ENCODE measurements at places on chromosomes 2 and 18.
A peak's percentile ranks its signal among the peaks of the same experiment; 100 is the strongest.

GRCh38 chr2:28601616-28602015 is 105.8 kb downstream of the PLB1 start:
- DNase-seq, result peak; percentile 20

DNA sequence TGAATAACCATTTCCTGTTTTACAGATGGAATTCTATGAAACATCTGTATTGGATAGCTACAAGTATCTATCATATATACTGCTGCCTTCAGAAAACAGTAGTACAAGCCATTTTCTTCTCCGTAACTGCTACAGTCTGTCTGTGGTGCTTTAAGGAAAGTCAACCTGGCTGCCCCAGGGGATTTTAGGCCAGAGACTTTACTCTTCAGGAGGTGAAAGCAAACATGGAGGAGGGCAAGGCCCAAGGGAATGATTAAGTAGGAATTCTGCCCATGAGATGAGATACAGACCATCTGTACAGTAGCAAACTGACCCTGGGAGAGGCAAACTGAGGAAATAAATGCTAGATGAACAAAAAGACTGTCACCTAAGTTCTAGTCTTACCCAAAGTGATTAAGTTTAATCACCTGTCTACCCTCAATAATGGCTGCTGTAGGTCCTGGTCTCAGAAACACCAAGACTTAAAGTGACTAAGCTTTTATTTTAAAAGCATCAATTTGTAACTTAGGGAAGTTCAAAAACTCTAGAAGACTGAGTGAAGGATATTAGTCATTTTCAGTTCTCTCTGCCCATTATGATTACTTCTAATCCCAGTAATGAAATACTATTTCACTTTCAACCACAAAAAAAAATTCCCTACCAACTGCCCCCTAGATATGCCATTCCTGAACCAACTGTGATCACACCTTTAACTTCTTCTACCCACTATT is 14.8 kb downstream of the MBD2 start:
- no peak for DNase-seq

- no peak for DNase-seq
Observed at GRCh38 chr2:194424683-194425209, 1232.3 kb upstream of the SLC39A10 start.

GRCh38 chr2:60482222-60482621 is 71.2 kb downstream of the BCL11A start:
- no peak for DNase-seq

DNA sequence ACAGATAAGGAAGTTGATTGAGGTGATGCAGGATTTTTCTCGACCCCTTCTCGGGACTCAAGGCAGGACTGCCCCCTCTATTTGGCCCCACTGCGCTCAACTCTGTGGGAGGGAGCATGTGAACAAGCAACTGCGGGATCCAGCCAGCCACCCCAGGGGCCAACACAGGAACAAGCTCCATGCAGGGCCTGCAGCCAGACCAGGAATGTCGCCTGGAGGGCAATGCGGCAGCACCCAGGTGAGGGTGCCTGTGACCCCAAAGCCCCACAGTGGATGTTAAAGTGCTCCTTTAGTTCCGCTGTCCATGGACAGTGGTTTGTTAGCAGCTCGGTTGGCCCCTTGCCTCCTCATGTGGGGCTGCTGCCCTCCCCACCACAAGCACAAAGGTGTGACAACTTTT is 57.1 kb downstream of the HRH4 start:
- no peak for DNase-seq

GRCh38 chr2:1685957-1686783 is 58.1 kb downstream of the PXDN start:
- DNase-seq, result no peak

- DNase-seq, result peak; percentile 59
Observed at GRCh38 chr18:56488739-56489138, 149.7 kb downstream of the TXNL1 start.

DNA sequence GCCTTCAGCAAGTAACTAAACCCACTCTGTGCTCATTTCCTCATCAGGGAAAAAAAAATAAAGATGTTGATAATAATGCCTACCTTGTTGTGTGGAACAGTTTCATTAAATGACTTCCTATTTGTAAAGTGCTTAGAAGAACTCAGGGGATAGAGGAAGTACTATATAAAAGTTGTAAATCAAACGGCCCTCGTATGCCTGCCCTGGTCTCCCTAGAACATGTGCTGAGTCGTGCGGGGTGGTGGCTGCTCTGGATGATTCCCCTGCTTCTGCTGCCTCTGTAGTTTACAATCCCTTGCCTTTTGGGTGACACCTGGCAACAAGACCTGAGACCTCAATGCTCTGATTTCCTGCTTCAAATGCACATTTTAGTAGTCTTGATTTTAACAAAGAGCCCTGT is 170.0 kb downstream of the CERS6 start:
- peak; percentile 60 for DNase-seq

DNA sequence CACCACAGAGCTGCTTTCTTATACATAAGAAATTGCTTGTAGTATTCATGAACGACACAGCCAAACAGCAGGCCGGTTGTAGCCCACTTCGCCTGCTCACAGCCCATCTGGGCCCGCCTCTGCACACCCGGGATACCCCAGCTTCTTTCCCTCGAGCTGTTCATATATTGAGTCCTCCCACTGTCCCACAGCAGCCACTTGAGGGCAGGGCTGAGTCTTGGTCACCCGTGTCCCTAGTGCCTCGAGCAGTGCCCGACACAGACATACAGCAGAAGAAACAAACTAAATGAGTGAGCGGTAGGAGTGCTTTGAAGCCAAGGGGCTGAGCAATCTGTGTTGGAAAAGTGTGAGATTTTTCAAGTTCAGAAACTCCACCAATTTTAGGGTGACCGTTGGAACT is 251.4 kb downstream of the KLHL29 start:
- DNase-seq, result peak; percentile 36

DNA sequence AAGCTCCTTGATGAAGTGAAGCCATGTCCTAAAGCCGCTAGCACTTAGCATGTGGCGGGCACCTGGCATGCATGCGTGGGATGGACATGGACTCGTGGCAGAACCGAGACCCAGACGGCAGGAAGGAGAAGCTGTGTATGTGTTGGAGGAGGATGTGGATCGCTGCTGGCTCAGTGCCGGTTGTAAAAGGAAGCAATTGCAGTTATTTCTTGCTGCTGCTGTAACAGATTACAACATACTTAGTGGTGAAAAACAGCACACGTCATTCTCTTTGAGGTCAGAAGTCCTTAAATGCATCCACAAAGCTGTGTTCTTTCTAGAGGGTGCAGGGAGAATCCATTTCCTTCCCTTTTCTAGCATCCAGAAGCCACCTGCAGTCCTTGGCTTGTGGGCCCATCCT is 74.6 kb downstream of the AGAP1 start:
- no peak for DNase-seq

- DNase-seq, result no peak
Observed at GRCh38 chr18:35189510-35189909, 51.3 kb upstream of the ZNF397 start.

DNA sequence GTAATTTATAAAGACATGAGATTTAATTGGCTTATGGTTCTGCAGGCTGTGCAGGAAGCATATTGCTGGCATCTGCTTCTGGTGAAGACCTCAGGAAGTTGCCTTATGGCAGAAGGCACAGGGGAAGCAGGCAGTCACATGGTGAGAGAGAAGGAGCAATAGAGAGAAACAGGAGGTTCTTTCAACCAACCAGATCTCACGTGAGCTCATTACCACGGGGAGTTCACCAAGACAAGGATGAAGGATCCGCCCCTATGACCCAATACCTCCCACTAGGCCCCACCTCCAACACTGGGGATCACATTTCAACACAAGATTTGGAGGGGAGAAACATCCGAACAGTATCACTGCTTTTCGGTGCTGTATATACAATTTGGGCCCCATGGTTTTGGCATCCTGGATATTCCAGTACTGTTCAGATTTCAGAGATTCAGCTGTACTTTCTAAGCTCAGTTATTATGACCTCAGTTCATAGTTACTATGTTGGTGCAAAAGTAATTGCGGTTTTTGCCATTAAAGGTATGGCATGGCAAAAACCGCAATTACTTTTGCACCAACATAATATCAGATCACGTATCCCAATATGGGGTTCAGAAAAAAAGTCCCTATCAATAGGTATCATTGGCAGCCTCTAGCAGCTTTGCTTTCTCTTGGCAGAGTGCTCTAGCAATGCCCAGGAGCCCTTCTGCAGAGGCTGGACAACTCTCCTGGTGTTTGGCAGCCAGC is 189.6 kb upstream of the SIX3 start:
- peak; percentile 33 for DNase-seq

- no peak for DNase-seq
Observed at GRCh38 chr2:120419073-120419472, 73.1 kb downstream of the INHBB start.

DNA sequence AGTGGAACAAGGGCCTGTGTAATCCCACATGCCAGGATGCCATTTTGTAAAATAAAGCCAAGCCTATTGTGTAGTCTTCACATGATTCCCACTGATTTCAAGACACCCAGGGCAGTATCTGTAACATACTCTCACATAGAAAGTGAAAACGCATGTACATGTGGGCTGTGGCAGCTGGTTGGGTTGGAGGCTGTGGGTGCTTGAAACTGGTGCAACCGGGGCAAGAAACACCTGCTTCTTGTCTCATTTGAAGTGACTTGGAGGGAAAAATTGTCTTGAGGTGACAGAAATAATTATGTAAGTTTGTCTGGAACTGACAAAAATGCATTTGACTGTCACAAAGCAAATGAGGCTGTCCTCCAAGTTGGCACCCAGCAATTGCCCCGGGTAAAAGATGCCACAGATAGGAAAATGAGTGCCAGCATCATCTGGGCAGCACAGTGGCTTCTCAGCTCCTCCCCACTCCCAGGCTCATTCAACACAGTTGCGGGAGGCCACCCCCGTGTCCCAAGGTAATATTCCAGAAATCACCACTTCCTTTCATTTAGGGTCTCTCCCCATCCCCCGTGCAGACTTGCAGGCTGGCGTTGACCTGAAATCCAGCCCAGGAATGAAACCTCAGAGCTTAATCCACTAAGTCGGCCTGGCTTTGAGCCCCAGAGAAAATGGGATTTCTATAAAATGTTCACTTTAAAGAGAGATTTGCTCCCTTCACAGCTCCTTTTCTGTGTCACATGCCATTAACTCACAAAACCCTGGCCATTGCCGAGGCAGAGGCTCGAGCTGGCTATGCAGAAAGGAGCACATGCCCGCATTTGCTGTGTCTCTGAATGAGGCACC is 293.9 kb upstream of the PARD3B start:
- DNase-seq, result no peak

DNA sequence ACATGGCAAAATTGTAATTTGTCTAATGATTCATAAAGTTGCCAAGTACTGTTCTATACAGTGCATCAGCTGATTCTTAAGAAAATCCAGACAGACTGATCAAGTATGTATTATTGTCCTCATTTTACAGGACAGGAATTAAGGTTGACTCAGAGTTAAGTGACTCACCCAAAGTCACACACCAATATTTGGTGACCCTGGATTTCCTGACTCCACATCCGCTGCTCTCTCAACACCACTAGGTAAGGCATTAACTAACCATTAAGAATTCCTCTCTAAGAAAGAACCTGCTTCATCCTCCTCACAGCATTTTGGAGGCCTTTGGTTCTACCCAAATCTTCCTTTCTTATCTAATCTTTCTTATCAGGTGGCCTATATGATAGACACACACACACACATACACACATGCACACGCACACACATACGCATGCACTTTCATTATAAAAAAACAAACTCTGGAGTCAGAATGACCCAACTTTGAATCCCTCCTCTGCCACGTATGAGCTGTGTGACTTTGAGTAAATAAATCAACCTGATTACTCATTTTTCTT is 150.8 kb downstream of the ANKRD44 start:
- no peak for DNase-seq

DNA sequence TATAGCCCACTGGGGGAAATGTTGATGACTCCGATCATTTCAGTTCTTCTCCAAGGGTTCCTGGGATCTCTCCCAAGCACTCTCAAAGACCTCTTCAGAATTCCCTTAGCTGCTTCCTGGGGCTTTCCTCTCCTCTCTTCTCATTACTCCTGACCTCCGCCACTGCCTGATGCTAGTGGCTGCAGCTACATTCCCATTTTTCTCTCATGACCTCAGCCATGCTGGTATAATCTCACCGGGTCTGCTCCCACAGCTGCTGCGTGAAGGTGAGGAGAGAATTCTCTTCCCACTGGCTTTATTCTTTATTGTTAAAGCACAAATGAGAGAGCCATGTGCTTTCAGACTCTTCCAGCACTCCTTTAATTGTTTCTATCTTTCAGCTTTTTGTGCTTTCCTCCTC is 312.0 kb upstream of the ETAA1 start:
- no peak for DNase-seq

DNA sequence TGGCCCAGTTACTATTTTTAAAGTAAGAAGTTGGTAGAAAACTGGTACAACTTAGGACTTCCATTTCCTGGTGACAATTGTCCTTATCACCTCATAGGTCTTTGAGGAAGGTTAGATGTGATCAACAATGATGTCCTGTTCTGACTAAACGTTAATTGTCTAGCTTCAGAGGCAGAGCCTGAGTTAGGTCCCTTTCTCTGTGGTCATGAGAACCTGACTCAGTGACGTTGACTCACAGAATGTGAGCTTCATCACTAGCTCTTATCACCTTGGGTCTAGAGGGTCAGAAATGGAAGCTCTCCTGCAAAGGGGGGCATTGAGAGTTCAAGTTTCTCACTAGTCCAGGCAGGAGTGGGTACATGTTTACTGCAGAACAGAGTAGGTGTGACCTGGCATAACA is 60.6 kb upstream of the ATP8B1 start:
- DNase-seq, result no peak

DNA sequence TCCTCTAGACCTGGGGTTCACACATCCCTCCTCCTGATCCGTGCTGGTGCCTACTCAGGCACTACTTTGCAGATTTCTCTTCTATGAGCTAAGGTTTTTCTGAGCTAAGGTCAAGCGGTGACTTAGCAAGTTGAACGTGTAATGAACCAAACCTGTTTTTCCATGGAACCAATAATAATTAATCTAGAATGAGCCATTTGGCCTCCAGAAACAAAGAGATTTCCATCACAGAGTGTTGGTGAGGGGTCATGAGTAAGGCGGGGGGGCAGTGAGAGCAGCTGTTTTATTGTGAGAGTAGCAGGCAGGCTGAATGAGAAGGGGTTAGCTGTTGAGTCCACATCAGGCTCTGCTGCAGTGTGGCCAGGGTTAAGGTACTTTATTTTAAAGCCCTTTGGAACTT is 112.0 kb upstream of the FOSL2 start:
- DNase-seq, result no peak

DNA sequence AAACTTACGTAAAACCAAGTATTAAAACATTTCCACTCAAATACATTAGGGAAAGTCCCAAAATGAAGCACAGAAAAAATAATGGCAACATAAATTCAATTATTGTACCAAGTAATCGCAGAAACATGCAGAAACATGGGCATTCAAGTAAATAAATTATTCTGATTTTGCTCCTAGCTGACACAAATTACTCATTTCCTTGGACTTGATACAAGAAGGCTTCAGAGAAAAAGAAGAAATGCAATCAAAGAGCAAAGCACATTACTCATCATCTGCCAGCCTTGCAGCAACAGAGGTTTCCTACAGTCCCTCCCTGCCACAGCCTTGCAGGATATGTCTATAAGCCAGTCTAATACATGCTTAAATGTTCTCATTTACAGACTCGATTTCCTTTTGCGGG is 439.8 kb upstream of the LYPD1 start:
- DNase-seq, result no peak

- DNase-seq, result no peak
Observed at GRCh38 chr2:241003047-241003360, 4.6 kb downstream of the SNED1 start.

GRCh38 chr2:150586858-150587257 is 99.4 kb upstream of the RND3 start:
- no peak for DNase-seq
